Cortex of kidney (tissue), 1 donor: ENCODE measurements at places on chromosomes 2 and 18.

- DNase-seq, result no peak
These were observed 215.3 kb downstream of the TTC32 start for GRCh38 chr2:19686439-19686838.

GRCh38 chr2:233807966-233808935, 30.1 kb downstream of the MROH2A start:
- no peak for DNase-seq

- DNase-seq, result no peak
These were observed 82.5 kb upstream of the ARL4C start for GRCh38 chr2:234579231-234579962.

DNA sequence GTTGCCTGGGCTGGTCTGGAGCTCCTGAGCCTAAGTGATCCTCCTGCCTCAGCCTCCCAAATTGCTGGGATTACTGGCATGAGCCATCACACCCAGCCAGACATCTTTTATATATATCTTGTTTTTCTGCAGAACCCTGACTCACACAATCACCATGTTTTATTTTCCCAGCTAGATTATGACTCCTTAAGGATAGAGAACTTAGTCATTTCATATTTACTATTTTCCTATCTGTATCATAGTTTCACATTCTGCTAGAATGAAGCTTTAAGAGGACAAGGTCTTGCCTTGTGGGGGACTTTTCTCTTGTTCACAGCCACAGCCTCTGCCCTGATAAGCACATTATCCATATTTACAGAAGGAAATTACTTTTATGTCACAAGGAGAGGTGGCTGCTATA, 73.9 kb downstream of the LBH start:
- DNase-seq, result no peak

DNA sequence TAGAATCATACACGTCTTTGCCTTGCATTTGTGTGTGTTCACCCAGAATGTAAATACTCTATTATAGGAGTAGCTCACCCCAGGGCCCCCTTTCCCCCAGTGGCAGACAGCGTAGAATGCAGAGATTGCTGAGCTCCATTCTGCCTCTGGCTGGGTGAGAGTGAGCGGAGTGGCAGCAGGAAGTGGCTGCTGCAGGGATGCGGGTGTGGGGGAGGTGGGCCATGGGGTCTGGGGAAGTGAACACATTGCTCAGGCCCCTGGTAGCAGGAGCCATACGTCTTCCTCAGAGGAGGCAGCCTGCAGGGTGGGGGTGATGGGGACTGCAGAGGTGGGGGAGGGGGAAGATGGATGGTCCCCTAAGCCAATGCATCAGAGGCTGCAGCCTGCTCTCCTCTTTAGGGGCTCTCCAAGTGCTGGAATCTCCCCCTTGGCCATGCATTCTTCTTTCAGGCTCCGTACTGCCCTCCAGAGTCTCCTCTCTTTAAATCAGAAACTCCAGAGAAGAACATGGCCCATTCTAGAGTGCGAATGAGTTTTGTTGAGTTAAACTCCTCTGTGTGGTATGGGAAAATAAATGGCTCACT, 72.2 kb downstream of the CELF4 start:
- DNase-seq, result no peak

GRCh38 chr2:31322371-31322770, 88.4 kb downstream of the EHD3 start:
- no peak for DNase-seq

- DNase-seq, result no peak
These were observed 31.1 kb downstream of the CTIF start for GRCh38 chr18:48569915-48570264.

GRCh38 chr2:164694275-164694695, 73.0 kb upstream of the GRB14 start:
- DNase-seq, result no peak

DNA sequence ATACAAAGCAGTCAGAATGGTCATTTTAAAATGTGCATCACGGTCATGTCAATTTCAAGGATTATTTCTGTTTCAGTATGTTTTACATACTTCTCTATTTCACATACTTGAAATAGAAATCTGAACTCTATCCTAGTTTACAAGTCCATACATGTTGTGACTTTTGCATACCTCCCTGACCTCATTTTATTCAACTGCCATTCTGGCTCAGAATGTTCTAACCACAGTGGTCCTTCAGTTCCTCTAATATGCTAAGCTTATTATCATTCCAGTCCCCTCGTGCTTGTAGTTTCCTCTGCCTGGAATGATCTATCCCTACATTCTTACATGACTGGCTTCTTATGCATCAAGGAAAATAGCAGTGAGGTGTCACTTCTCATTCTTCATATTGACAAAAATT, 295.6 kb downstream of the KIAA1328 start:
- DNase-seq, result no peak

- no peak for DNase-seq
These were observed 416.0 kb upstream of the CNTNAP5 start for GRCh38 chr2:123609077-123609476.

DNA sequence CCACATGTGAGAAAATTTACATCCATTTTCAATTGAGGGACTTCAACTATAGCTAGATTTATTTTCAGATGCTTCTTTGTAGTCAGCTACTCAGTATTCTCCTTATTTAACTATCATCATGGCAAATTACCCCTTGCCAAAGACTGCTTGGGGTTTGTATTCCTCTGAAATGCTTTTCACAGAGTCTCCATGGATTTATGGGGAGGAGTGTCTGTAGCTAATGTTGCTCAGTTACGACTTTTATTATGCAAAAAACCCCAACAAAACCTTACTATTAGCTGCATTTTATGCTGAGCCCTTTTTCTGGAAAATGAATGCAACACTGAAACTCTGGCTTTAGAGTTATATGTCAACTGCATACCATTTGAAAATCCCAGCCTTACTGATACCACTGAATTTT, 78.6 kb downstream of the RFTN2 start:
- DNase-seq, result no peak

GRCh38 chr2:202624133-202624532, 10.6 kb upstream of the FAM117B start:
- DNase-seq, result no peak

DNA sequence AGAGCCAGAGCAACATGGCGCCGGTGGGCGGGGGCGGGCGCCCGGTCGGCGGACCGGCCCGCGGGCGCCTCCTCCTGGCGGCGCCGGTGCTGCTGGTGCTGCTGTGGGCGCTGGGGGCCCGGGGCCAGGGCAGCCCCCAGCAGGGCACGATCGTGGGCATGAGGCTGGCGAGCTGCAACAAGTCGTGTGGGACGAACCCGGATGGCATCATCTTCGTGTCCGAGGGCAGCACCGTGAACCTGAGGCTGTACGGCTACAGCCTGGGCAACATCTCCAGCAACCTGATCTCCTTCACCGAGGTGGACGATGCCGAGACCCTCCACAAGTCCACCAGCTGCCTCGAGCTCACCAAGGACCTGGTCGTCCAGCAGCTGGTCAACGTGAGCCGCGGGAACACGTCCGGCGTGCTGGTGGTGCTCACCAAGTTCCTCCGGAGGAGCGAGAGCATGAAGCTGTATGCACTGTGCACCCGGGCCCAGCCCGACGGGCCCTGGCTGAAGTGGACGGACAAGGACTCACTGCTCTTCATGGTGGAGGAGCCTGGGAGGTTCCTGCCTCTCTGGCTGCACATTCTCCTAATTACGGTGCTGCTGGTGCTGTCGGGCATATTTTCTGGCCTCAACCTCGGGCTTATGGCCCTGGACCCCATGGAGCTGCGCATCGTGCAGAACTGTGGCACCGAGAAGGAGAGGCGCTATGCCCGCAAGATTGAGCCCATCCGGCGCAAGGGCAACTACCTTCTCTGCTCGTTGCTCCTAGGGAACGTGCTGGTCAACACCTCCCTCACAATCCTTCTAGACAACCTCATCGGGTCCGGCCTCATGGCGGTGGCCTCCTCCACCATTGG, 507 bp downstream of the CNNM4 start:
- DNase-seq, result no peak

DNA sequence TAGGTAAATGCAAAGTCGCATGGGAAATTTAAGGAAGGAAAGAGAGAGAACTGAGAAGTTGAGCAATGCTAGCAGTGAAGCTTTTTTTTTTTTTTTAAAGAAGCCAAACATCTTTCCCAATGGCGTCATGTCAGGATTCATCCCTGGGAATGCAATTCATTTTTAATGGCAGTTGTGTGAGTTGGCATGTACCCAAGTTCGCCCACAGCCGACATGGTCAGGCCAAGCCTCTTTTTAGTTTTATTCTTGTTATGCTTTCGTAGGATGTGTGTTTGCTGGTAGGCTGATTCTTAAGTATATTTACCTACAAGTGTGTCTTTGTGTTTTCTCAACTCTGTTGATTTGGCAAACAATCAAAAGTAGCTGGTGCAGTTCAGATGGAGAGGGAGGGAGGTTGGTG, 127.6 kb upstream of the ITGA6 start:
- DNase-seq, result no peak
